ENCODE measurements at places on chromosomes 6 and 20.

DNA sequence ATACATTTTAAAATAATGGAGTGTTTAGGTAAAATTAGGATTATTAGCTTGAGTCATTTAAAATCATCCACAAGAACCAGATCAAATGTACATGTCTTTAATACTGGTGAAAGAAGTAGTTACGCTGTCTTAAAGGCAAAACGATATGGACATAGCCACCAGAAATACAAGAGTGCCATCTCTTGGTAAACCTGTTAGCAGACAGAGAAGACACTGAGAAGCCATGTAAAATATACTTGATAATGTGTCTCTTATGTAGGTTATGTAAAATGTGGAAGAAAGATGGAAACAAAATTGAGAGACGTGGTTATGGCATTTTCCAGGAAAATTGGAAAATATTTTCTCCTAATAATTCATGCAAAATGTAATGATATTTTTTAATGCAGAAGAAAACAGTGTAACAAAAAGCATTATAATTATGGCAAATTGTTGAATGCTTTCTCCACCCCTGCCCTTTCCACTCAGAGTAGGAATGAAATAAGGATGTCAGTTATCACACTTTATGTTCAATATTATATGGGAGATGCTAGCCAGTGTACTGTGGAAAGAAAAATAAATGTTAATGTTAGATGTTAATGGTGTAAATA is 12.2 kb upstream of the SLC17A2 start:
- no peak for DNase-seq

DNA sequence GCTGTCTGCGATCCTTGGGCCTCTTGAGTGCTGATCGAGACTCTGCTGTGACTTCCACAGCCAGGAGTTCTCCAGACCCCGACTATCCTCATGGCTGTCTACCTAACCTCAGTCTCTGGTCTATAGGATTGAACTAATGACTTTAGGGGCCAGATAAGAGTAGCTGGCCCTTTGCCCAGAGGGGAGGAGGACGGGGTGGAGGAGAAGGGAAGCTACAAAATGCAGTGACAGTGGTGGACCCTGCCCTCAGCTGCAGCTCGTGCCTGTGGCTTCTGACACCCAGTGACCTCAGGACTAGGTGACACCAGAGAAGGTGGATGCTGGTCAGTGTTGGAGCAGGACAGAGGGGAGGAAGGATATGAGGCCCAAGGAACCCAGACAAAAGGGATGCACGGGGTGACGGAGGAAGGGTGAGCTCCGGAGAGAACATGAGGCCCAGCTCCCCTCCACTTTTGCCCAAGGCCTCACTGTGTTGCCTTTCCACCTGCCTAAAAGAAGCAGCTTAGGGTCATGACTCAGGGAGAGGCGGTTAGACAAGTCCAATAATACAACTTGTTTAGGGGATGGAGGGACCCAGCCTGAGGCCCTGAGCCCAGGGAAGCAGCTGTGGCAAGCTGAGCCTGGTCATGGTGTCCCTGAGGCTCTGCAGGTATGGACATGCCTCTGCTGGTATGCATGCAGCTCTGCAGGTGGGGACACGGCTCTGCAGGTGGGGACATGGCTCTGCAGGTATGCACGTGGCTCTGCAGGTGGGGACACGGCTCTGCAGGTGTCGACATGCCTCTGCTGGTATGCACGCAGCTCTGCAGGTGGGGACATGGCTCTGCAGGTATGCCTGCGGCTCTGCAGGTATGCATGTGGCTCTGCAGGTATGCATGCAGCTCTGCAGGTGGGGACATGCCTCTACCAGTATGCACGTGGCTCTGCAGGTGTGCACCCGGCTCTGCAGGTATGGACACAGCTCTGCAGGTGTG is 67.7 kb downstream of the SYNJ2 start:
- DNase-seq, result no peak

DNA sequence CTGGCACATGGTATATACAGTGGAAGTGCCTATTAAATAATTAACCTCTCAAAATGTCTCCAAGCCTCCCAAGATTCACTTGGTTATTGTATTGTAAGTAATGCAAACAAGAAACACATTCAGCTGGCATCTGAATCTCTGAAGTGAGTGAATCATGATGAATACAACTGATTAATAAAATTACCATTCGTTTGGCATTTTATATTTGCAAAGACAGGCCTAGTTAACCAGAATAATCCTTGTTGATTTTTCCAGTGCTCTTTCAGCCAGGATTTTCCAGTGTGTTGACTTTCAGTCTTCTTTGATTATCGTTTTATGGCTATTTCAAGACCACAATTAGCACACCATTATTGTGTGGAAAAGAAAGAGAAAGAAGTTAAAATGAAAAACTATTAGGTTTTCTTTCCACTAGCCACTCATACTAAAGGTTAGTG is 20.3 kb downstream of the SLC22A2 start:
- DNase-seq, result no peak

GRCh38 chr6:121526282-121526681 is 90.8 kb downstream of the GJA1 start:
- DNase-seq, result no peak

All from T-helper 17 cell (primary cell).